NCI-H2029 treated with DMSO at 0.1 percent for 48 hours (cell line): ENCODE measurements at places on chromosomes 12 and 14.

DNA sequence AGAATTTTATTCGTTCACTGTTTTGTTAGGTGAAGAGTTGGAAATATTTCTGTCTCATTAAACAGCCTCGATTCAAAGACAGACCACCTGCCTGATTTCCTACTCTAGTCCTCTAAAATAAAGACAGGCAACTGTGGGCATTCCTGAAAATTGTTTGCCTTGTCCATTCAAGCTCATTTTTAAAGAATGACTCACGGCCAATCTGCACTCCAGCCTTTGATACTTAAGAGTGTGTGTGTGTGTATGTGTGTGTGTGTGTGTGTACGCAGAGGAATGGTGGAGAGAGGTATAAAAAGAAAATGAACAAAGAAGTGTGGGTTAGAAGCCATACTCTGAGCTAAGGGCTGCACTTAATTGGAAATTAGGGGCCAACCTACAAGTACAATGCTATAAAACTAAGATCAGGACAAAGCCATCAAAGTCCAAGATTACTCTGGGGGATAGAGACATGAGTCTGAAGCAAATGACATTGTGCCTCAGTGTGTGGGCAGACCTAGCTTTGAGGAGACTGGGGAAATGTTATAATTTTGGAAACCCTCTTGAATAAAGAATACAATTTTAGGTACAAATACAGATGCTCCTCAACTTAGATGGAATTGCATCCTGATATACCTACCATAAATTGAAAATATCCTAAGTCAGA lies 45.6 kb upstream of the SOCS2 start:
- DNase-seq = no peak

GRCh38 chr12:52792185-52793029 lies 3.5 kb downstream of the KRT3 start:
- DNase-seq = no peak

DNA sequence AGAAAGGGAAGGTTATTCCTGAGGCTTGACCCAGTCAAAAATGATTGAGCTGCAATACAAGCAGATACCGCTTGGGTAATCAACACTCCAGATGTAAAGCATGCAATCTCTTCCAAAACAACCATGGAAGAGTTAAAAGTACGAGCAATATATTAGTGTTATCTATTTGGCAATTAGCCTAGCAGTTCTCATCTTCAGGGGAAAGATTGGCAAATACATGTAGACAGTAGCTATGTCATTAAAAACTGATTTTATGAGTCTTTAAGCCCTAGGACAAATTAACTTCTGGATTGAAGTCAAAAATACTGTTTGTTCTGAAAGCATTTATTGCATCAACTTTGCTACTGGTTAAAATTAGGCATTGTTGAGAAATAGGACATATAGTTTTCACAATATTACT lies 9.3 kb upstream of the GYS2 start:
- no peak for DNase-seq

- DNase-seq = no peak
Measured at GRCh38 chr14:75393794-75394193, 34.0 kb upstream of the JDP2 start.

DNA sequence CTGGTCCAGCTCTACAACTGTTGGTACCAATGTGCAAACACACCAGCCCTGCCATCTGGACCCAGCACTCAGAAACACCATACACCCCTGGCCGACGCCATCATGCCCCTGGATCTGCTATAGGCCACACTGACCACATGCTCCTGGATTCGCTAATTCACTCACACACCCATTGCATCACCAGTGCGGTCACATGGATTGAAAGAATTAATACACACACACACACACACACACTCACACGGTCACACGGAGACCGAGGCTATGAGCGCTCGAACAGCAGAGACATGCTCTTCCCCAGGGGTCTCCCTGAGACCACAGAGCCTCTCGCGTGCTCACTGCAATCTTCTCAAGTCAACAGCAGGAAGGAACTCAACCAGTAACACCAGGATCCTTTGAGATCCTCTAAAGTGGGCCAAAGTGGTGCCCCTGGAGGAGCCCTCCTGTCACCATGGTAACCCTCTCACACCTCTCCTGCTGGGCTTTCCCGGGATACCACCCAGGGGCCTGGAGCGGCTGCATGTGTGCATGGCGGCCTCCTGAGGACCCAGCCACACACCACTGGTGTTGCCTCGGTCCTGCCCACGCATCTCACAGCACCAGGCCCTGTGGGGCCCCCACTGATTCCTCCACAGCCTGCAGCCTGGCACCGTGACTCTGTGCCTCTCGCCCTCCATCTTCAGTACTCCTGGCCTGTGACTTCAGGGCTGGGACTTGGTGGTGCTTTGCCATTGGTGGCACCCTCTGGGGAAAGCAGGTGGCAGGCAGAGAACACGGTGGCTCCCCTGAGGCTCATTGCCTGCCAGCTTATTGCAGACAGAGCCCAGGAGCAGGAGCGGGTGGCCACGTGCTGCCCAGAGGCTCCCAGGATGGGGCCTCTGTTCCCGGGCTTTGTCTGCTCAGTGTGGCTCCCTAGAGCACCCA lies 15.1 kb downstream of the LRTM2 start:
- DNase-seq = no peak

GRCh38 chr14:94117856-94118255 lies 7.3 kb downstream of the IFI27 start:
- no peak for DNase-seq

- DNase-seq = no peak
Measured at GRCh38 chr12:124088217-124088907, 115.3 kb downstream of the ZNF664 start.

DNA sequence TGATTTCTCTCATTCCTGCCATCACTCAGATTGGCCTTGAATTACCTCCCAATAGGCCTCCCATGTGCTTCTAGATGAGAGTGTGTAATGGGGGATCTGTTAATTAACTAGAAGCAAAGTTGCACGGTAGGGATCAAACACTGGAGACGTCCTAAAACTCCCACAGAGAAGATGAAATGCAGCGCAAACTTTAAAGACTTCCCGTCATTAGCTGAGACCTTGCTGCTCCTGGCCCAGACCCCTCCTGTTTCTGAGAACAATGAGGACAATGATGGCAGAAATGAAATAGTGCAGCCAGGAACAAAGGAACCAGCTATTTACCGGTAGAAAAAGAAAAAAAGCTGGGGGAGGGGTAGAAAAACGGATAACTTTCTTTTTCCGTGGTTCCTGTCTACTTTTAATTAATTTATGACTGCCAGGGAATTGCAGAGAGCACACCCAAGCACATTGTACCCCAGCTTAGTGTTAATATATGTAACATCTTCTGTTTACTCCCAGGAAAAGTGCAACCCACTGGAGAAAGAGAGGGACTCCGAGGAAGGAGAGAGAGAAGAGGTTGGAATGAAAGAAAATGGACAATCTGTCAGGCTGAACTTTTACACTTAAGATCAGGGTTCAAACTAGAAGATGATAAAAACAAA lies 280.7 kb upstream of the SOX5 start:
- no peak for DNase-seq

DNA sequence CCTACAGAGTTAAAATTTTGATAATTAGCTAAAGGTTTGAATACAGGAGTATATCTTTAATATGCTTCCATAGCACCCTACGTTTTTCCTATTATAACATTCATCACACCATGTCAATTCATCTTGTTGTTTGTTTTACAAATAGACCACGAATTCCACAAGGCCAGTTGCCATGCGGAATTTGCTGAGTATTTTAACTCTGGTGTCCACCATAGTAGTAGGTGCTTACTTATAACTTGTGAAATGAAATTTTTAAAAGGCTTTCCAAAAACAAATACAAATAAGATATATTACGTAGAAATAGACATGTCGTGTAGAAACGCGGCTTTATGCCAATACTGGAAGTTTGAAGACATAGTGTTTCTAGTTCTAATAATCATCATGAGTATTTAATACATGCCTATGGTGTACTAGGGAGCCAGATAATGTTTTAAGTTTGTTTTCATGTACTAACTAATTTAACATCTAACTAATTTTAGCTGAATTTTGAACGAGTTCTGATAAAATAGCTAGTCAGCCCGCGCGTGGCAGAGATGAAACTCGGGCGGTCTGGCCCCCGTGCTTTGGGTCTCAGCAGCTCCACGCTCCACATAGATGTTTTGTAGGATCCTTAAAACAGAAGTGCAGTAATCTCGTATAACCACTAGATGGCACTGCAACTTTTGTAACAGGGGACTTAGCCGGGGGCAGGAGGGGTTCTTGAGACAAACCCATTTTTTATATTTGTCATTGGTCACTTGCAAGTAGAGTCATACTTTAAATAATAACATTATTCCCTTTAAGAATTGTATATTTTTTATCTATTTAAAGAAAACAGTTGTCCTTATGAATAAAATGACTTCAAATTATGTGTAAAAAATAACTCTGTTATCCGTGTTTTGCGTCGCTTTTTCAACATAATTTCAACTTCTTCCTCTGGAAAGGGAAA lies 10.2 kb downstream of the CD69 start:
- DNase-seq = peak; percentile 68

GRCh38 chr14:69844171-69844570 lies 35.0 kb upstream of the SMOC1 start:
- no peak for DNase-seq

- DNase-seq = no peak
Measured at GRCh38 chr12:5088586-5089264, 45.0 kb downstream of the KCNA5 start.

GRCh38 chr12:104953323-104953722 lies 4.8 kb downstream of the SLC41A2 start:
- no peak for DNase-seq

- no peak for DNase-seq
Measured at GRCh38 chr12:129084875-129085826, 231.9 kb downstream of the GLT1D1 start.

GRCh38 chr12:116201908-116202307 lies 75.6 kb downstream of the MED13L start:
- DNase-seq = no peak

GRCh38 chr12:76250256-76250655 lies 98.0 kb downstream of the BBS10 start:
- DNase-seq = no peak

DNA sequence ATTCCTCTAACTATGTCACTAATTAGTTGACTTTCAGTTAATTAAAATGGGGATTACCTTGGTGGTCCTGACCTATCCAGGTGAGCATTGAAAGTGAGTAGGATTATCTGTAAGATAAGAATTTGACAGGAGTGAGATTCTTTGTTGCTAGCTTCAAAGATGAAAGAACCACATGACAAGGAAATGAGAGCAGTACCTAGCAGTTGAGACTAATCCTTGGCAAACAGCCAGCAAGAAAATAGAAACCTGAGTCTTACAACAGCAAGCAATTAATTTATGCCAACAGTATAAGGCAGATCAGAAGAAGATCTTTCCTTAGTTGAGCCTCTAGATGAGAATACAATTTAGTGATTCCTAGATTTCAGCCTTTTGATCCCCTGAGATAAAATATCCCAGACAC lies 1058.4 kb downstream of the LRFN5 start:
- no peak for DNase-seq

DNA sequence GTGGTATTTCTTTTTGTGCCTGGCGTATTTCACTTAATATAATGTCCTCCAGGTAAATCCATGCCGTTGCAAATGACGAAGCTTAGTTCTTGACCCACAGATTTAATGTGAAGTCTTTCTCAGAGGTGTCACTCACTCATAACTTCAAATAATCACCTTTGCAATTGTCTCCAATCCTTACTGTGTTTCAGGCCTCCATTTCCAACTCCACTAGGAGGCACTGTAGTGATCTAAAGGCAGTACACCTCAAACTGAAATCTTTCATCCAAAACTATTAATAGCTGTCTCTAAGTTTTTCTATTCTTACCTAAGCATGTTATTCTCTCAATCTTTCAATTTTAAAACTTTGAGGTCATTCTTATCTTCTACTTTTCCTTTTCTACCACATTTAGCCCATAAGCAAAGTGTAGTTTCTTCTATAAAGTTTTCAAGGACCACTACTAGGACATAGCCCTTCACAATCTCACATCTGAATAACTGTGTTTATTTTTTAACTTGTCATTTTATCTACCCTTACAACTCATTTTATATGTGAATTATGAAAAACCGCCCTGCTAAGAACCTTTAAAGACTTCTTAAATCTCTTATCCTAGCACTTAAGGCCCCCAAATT lies 25.5 kb upstream of the FBXO34 start:
- DNase-seq = no peak

DNA sequence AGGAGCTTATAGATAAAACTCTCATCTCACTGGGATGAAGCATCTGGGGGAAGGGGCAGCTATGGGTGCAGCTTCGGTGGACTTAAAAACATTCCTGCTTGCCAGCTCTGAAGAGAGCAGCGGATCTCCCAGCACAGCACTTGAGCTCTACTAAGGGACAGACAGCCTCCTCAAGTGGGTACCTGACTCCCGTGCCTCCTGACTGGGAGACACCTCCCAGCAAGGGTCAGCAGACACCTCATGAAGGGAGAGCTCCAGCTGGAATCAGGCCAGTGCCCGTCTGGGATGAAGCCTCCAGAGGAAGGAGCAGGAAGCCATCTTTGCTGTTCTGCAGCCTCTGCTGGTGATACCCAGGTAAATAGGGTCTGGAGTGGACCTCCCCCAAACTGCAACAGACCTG lies 345.2 kb upstream of the SYT1 start:
- no peak for DNase-seq

- no peak for DNase-seq
Measured at GRCh38 chr12:85516039-85516438, 236.0 kb downstream of the ALX1 start.

- DNase-seq = no peak
Measured at GRCh38 chr14:92513204-92513965, at the start of gene RIN3. Gene RIN3, plus strand, starts transcription at chr14:92513781. Its CDS starts 152 bp downstream, at chr14:92513933.

DNA sequence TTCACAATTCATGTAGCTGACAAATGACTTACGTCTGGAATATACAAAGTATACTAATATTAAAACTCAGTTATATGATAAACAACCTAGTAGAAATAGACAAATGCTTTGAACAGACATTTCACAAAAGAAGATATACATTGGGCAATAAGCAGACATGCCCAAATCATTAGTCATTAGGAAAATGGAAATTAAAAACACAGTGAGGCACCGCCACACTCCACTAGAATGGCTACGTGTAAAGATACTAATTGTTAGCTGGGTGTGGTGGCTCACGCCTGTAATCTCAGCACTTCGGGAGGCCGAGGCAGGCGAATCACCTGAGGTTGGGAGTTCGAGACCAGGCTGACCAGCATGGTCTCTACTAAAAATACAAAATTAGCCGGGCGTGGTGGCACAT lies 248.9 kb upstream of the TMEM132C start:
- no peak for DNase-seq
